Airway epithelial cell (primary cell): ENCODE measurements at places on chromosomes 2 and 18. TPM values are rescaled to one million over a fixed set of nuclear protein-coding genes. Genes with fewer than 3 reads are reported as not detected.

Gene YPEL5
- 34.4 and 43.5 TPM in 2 replicates for total RNA-seq

Gene DPP4
- total RNA-seq = 0.35 and 0.60 TPM in 2 replicates

Gene FOXI3
- not detected in 2 replicates for total RNA-seq

Gene SMYD1
- total RNA-seq = not detected in 2 replicates

Gene CASP8
- 7.5 and 9.2 TPM in 2 replicates for total RNA-seq

Gene LOXHD1
- not detected in 2 replicates for total RNA-seq

Gene KLHL14
- not detected in 2 replicates for total RNA-seq

Gene TMEM178A
- 0.21 and 0.56 TPM in 2 replicates for total RNA-seq

Gene GDF7
- total RNA-seq = 0.07 and 0.14 TPM in 2 replicates

Gene IHH
- total RNA-seq = not detected in 2 replicates

Gene DYNAP
- total RNA-seq = 0.14 TPM in 1 of 2 replicates, not detected in the other

Gene IL1F10
- 0.78 TPM in 1 of 2 replicates, not detected in the other for total RNA-seq

Gene DSG4
- total RNA-seq = 0.05 and 0.07 TPM in 2 replicates

Gene COL3A1
- 16.9 and 18.9 TPM in 2 replicates for total RNA-seq

Gene REG1B
- total RNA-seq = not detected in 2 replicates

Gene OXER1
- total RNA-seq = not detected in 2 replicates

Gene TIMM21
- 30.2 and 44.2 TPM in 2 replicates for total RNA-seq

Gene ZNF804A
- total RNA-seq = 0.05 and 0.07 TPM in 2 replicates

Gene CROCC2
- not detected in 2 replicates for total RNA-seq

Gene MARCO
- not detected in 2 replicates for total RNA-seq

Gene TUBB6
- total RNA-seq = 493 and 746 TPM in 2 replicates

Gene CHRND
- total RNA-seq = not detected in 2 replicates

Gene GPAT2
- total RNA-seq = 0.63 and 1.6 TPM in 2 replicates

Gene LAMA1
- 14.5 and 22.1 TPM in 2 replicates for total RNA-seq

Gene MROH2A
- total RNA-seq = not detected in 2 replicates

Gene RTP5
- total RNA-seq = not detected in 2 replicates

Gene FTCDNL1
- total RNA-seq = 0.09 TPM in 1 of 2 replicates, not detected in the other

Gene WDSUB1
- 1.8 and 2.3 TPM in 2 replicates for total RNA-seq

Gene VWA3B
- total RNA-seq = not detected in 2 replicates

Gene ERFE
- 0.56 and 2.0 TPM in 2 replicates for total RNA-seq

Gene DUSP2
- total RNA-seq = 4.9 and 6.5 TPM in 2 replicates
